M059J (cell line): ENCODE measurements at places on chromosomes 13 and 19. TPM values are rescaled to one million over a fixed set of nuclear protein-coding genes. Genes with fewer than 3 reads are reported as not detected.

Gene TYK2
- total RNA-seq = 88.7 and 89.3 TPM in 2 replicates

Gene PPM1N
- total RNA-seq = 0.64 TPM in 1 of 2 replicates, not detected in the other

DNA sequence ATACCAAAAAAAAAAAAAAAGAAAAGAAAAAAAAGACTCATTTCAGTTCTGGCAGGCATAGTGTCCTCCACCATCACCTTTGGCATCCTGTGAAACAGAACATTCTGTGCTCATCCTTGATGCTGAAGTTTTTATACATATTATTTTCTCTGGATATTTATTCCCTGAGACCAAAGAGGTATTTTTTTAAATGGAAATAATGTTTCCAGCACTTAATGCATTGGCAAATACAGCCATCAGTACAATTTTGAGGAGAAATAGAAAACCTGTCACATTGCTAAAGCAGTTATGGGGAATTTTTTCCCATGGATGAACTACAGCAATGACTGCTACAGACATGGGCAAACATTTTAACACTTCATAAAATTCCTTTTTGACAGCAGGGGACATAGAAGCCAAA lies 312.4 kb downstream of the DNAJC15 start:
- DNase-seq = no peak

GRCh38 chr13:78319101-78319627 lies 284.2 kb downstream of the POU4F1 start:
- DNase-seq = no peak

GRCh38 chr19:50331221-50331993 lies 2.2 kb upstream of the KCNC3 start:
- no peak for DNase-seq

DNA sequence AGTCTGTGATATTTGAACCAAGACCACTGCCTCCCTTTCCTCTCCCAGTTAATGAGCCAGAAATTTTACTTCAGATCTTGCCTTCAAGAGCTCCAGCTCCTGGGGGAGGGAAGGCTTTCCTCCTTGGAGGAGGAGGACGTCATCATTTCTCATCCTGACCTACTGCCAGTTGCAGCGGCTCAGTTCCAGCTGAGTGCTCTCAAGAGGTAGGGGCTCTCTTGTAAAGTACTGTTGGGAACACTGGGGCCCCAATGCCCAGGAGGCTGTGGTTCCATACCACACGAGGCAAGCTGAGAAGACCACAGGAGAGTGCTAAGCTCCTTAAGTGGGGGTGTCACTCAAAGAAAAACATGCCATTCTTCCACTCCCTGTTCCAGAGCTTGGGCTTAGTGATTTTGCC lies 36.2 kb downstream of the METTL21C start:
- no peak for DNase-seq

- no peak for DNase-seq
These were observed 45.4 kb downstream of the ARHGAP35 start for GRCh38 chr19:46906221-46906620.

DNA sequence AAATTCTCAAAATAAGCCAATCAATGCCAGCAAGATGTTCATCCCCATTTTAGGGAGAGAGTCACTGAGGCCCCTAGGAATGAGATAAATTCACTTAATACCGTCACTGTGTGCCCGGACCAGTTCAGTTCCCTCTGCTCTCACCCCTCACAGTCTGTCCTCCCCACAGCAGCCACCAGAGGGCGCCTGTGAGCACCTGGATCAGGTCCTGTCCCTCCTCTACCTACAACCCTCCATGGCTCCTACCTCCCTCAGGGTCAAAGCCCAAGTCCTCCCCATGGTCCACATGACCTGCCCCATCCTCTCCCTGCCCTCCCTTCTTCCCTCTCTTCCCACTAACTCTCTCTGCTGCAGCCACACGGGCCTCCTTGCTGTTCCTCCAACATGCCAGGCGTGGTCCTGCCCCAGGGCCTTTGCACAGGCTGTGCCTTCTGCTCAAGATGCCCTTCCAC lies 42.0 kb upstream of the NFIC start:
- no peak for DNase-seq

DNA sequence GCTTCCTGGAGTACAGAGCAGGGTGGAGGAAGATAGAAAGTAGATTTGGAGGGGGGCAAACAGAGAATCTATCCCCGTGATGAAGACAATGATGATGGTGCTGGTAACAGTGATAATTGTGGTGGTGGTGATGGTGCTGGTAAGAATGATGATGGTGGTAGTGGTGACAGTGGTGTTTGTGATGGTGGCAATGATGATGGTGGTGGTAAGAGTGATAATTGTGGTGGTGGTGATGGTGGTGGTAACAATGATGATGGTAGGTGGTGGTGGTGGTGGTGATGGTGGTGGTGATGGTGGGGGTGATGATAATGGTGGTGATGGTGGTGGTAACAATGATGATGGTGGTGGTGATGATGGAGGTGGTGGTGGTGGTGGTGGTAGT lies 169.8 kb downstream of the TSHZ3 start:
- DNase-seq = no peak

DNA sequence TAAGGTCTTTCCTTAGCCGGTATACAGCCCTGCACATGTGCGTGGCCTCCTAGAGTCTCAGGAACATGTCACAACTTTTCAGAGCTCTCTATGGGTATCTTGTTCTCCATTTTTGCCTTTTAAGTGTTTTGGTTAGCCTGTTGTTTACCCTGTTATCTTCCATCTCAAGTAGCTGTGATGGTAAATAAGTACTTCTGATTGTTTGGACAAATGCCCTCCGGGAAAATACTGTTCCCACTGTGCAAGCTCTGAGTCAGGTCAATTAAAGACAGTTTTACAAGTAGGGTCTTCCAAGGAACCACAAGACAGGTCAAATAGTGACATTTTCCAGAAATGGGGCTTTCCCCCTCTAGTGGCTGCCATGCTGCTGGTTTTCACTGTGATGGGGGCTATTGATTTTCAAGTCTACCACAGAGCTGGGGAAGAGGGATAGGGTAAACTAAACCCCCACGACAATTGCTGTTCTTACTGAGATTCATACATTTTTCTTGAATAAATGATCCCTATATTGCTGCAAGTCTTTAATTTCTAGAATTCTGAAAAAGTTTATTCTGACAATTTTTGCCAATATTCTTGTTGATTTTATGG lies 109.5 kb downstream of the TM9SF2 start:
- peak; percentile 71 for DNase-seq

GRCh38 chr19:15107061-15108010 lies at the start of gene SYDE1:
Gene SYDE1 (plus strand): TSS chr19:15107401. CDS start chr19:15107434, 33 bp downstream.
- DNase-seq = peak; percentile 74

- no peak for DNase-seq
These were observed 18.3 kb downstream of the PRKCSH start for GRCh38 chr19:11453468-11454341.

GRCh38 chr13:40096357-40096901 lies 441.0 kb downstream of the COG6 start:
- DNase-seq = no peak

- no peak for DNase-seq
These were observed 60.1 kb downstream of the KLF2 start for GRCh38 chr19:16384688-16385087.
